ENCODE measurements at places on chromosomes 12 and 14. TPM values are rescaled to one million over a fixed set of nuclear protein-coding genes. Genes with fewer than 3 reads are reported as not detected.
A peak's percentile ranks its signal among the peaks of the same experiment; 100 is the strongest.

GRCh38 chr14:95332641-95333040 lies 12.9 kb upstream of the CLMN start:
- H3K27ac ChIP-seq = no peak overlapping the region
- DNase-seq = no peak
- no peaks in the 10 kb centered on the region for H3K4me1 ChIP-seq
- no peaks in the 10 kb centered on the region for H3K36me3 ChIP-seq

- no peaks in the 10 kb centered on the region for H3K27me3 ChIP-seq
- H3K27ac ChIP-seq = peak overlapping the region; percentile 97
- no peaks in the 10 kb centered on the region for H3K36me3 ChIP-seq
- peaks cover 68% of the 10 kb centered on the region for H3K4me1 ChIP-seq
Observed at GRCh38 chr12:108689314-108690190, 41.8 kb downstream of the CORO1C start.

- H3K4me1 ChIP-seq = no peaks in the 10 kb centered on the region
- no peak within 1 kb of the TSS for H3K4me3 ChIP-seq
- H3K27me3 ChIP-seq = no peaks in the 10 kb centered on the region
- H3K27ac ChIP-seq = no peak within 1 kb of the TSS
- DNase-seq = no peak
- H3K36me3 ChIP-seq = no peaks in the 10 kb centered on the region
Observed at GRCh38 chr12:69824966-69825560, at the start of gene MYRFL. Gene MYRFL (plus strand): TSS chr12:69825227. CDS start chr12:69825518, 291 bp downstream.

The CLEC2A gene
- total RNA-seq = not detected
